Stimulated activated naive B cell treated with anti-CD40 and anti-IgM and Interleukin-4, amounts not matched to agents 10 μg/mL and 1 μg/mL and 100 μg/mL, for 72 hours (primary cell): ENCODE measurements at places on chromosomes 6 and 20.

- DNase-seq, result no peak
Observed at GRCh38 chr20:11219192-11219591, 545.4 kb upstream of the JAG1 start.

GRCh38 chr6:105817370-105817769 lies 268.8 kb upstream of the PRDM1 start:
- no peak for DNase-seq

- DNase-seq, result no peak
Observed at GRCh38 chr6:110756817-110757216, 58.5 kb downstream of the CDK19 start.

- DNase-seq, result no peak
Observed at GRCh38 chr6:29630315-29630714, 2.7 kb downstream of the GABBR1 start.

- DNase-seq, result no peak
Observed at GRCh38 chr6:57177545-57178265, 5.6 kb downstream of the BAG2 start.

GRCh38 chr6:26269531-26270485 lies 95.2 kb upstream of the BTN3A2 start:
- no peak for DNase-seq

GRCh38 chr20:47303736-47304135 lies 52.8 kb downstream of the ZMYND8 start:
- DNase-seq, result no peak

DNA sequence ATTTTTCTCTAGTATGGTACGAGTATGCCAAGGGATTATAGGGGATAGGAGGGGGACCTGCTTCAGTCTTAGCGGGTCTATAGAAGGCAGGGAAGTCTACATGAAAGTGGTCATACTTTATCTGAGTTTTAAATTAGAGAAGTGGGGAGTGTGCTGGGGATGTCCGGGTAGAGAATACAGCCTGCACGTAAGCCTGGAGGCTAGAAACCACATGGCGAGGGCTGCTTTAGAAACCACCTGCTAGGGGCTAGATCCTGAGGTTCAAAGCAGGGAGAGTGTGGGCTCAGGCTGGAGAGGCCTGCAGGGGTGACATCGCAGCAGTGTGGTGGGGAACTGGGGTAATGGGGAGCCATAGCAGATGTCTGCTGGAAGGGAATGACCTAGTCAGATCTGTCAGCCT lies 85.2 kb downstream of the VEGFA start:
- DNase-seq, result no peak

DNA sequence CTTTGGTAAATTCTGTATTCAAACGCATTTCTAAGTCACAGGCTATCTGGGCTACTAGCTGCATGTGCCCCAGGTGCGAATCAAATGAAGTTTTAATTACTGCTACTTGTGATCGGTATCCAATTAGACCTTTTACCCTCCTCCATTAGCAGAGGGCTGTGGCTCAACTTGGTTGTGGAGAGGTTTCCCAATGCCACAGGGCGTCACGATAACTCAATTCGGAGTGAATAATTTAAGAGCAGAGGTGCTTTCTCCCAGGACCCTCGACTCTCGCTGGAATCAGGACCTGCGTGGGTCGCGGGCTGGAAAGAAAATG lies 640 bp downstream of the SAYSD1 start:
- no peak for DNase-seq

DNA sequence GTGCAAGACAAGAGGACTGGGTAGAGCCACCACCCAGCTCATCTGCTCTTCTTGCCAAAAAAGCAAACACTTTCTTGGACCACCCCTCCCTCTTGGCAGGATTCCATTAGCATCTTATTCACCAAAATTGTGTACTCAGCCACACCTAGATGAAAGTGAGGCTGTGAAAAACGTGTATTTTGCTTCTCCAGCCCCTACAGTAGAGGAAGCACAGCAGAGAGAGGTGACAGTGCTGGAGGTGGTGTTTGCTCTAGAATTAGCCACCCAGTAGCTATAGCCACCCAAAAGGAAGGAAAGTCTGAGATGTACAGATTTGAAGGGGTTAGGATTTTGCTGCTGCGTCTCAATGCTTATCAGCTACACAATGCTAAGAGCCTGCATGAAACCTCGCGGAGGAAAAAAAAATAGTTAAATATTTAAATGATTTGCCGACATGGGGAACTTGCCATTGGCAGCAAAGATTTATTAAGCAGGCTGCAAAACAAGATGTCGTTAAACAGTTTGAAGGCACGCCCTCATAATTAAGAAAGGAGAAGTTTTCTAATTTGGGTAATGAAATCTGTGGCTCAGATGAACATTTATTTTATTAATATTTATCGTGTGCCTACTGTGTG lies 287.3 kb downstream of the ZNF217 start:
- DNase-seq, result no peak

DNA sequence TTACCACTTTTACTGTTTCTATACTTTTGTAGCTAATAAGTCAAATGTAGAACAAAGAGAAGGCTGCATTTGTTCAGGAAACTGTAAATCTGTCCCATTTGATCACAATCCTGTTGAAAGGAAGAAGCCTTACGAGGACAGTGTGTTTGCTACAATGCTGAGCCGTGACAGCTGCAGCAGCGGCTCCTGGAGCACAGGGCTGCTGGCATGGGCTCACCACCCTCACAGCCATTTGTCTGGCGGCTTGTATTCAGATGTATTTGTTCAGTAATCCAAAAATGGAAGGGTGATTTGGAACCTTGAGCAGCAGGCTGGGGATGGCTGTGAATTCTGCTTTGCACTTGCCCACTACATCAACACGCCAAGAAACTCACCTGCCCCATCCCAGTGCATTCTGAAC lies 5.7 kb downstream of the TUBB2A start:
- no peak for DNase-seq

GRCh38 chr6:9461188-9461587 lies 953.7 kb downstream of the TFAP2A start:
- DNase-seq, result no peak

DNA sequence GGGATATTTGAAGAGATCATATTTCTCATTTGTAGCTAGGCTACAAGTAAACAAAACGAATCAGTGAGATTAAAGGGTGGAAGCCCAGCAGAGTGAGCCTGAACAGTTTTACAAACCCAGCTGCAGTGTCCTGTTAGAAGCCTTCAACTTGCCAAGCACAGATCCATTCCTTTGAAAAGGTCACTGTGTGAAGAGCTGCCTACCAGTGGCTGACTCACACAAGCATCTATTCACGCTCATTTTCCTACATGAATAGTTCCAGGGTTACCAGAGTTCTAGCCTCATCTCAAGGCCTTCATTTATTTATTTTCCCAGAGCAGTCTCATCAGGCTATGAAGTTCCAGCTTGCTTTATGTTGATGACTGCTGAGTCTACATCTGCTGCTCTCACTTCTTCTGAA lies 25.7 kb upstream of the MLIP start:
- no peak for DNase-seq

- DNase-seq, result no peak
Observed at GRCh38 chr6:84074988-84075781, 41.6 kb downstream of the MRAP2 start.

- DNase-seq, result no peak
Observed at GRCh38 chr20:49612127-49612738, 44.3 kb upstream of the PTGIS start.

DNA sequence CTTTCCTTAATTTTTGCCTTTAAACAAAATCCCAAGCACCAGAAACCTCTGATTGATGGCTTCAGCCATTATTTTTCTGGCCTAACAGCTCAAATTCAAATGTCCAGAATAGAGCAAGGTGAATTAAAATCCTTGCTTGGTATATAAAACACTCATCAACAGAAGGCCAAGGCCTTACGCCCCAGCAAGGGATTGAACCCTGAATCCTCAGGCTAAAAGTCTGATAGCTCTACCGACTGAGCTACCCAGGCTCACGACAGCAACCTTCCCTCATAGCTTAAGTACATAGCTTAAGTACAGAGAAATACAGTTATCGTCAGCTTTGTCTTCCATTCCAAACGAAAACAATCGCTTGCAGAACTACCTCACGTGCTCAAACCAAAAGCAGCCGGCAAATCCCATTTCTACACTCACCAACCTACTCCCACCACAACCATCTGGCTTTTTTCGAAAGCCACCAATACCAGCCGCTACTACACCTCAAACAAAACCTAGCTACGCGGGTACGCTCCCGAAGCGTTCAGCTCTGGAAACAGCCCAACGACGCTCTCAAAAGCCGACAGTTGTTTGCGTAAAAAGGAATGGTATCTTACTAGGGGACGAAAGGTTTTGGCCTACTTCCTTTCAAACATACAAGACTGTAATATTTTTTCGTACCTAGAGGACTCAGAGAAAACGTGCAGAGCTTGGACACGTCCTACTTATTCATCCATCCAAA lies 167.5 kb downstream of the GPX5 start:
- DNase-seq, result no peak

GRCh38 chr6:108591040-108591816 lies 30.5 kb downstream of the FOXO3 start:
- no peak for DNase-seq

DNA sequence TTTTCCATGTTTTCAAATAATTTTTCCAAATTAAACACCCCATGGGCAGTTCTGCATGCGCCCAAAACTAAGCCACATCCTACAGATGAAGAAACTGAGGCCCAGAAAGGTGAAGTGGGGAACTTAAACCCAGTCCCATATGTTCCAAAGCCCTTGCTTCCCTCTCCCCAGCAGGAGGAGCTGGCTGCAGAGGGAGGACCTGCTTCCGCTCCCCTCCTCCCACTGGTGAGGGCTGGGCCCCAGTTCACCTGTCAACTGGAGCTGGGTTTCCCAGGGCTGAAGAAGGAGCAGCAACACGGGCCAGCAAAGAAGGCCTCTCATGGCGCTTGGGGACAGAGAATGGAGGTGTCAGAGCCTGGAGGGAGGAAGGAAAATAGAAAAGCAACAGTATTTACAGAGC lies 1.4 kb upstream of the RBPJL start:
- no peak for DNase-seq

DNA sequence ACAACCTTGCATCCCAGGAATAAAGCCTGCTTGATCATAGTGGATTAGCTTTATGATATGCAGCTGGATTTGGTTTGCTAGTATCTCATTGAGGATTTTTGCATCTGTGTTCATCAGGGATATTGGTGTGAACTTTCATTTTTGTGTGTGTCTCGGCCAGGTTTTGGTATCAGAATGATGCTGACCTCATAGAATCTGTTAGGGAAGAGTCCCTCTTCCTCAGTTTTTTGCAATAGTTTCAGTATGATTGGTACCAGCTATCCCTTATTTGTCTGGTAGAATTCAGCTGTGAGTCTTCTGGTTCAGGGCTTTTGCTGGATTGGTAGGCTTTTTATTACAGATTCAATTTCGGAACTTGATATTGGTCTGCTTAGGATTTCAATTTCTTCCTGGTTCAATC lies 132.5 kb downstream of the ZFAND3 start:
- DNase-seq, result no peak

DNA sequence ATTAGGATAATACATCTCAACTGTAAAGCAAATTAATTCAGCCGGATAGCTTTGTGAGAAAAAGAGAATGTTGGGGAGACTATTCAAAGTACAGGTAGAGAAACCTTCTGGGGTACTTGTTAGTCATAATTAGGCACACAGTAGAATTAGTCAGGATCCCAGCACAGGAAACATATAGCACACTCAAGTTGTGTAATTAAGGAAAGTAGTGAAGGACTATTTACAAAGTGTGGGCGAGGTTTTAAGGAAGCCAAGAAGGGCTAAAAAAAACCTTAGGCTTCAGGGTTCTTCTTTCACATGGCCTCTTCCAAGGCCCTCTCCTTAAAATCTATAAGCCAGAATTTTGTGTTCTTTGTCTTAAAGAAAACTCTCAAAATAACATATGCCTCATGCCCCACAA lies 126.7 kb downstream of the RTN4IP1 start:
- DNase-seq, result no peak

GRCh38 chr6:148952147-148953035 lies 205.6 kb downstream of the UST start:
- no peak for DNase-seq

DNA sequence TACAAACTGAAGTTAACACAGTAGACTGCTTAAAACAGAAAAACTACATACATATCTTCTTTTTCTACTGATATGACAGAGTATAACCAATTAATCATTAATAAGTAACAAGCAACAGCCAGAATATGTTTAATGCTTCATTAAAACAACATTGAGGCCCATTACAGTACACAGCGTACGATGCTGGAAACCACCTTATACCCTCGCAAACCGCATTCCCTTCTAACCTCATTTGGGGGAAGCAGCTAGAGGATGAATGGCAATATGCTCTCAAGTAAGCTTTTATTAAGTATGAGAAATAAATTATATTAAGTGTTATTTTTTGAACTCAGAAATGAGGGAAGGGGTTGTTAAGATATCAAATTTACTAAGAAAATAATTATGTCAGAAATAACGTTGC lies 142.4 kb downstream of the GMDS start:
- DNase-seq, result no peak

DNA sequence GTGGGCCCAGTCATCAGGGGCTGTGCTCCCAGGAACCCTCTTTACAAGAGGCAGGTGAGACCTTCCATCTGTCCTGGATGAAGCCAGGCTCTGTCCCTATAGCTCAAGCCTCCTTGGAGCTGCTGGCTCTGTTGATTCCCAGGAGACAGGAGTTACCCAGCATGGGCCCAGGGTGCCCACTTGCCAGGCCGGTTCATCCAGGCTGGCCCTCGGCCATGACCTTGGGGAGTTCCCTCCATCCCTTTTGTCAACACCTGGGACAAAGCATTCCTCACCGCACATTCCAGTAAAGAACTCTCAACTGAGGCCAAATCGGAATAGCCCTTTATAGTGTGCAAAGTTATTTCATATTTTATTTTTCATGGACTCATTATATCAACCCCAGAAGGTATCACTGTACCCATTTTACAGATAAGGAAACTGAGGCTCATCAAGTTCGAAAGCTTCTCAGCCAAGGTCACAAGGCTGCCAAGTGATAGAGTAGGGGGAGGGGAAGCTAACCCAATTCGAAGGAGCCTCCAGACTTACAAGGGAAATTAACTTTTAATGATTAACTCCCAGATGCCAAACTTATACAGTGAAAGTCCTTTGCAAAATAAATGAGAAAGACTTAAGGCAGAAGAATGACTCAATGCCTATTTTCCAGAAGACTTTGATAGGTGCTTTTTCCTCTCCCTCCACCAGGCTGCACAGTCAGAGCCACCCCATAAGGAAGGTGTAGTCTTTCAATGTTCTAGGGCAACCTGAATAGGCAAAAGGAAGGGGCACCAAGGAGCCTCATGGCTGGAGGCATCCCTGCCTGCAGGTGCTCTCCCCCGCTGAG lies 18.5 kb downstream of the SDC4 start:
- no peak for DNase-seq

- DNase-seq, result no peak
Observed at GRCh38 chr20:52402514-52402913, 210.9 kb upstream of the ZFP64 start.
